Activated naive CD4-positive, alpha-beta T cell treated with anti-CD3 and anti-CD28 coated beads, Interleukin-2, amount 50 U/mL, for 16 hours (primary cell): ENCODE measurements at places on chromosomes 1 and 21.

DNA sequence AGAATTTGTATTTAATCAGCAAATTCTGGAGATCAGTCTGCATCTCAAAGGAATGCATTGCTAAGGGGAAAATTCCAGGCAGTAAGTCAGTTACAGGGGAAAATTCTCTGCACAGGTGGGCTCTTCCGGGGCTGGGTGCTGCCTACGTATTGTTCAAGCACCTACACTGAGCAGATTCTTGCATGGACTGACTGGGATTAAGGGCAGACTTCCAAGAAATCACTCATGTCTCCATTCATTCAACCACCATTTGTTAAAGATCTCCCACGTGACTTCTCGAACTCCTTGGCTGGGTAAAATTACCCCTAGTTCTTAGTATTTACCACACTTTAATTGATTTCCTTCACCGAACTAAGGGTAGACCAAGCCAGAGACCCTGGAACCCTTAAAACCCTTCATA, 28.2 kb upstream of the KCNE1 start:
- DNase-seq = no peak

DNA sequence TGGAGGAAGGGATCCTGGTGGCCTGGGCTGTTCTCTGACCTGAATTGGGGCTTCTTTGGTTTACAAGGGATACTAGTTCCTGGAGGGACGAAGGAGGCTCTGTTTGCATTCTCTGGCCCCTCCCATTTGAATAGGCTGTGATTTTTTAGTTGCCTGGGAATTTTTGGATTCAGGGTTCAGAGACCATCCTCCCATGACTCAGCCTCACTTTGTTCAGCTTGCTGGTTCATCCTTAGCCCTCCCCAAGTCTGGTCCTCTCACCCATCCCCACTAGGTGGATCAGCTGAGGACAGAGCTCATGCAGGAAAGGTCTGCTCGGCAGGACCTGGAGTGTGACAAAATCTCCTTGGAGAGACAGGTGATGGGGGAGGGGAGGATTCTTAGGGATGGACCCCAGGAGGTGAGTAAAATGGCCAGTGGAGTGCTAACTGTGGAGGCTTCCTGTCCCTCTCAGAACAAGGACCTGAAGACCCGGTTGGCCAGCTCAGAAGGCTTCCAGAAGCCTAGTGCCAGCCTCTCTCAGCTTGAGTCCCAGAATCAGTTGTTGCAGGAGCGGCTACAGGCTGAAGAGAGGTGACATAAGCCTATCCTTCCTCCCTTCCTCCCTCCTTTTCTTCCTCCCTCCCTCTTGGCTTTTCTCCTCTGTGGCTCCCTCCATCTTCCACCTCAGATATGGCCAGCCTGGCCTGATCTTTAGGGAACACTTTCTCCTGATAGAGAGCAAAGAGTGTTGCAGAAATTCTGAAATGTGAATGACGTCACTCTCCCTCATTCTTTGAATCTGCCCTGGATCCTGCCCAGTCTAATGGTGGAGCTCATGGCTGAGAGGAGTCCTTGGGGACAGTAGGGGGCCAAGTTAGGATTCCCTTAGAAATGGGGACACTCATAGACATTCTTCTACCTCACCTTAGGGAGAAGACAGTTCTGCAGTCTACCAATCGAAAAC, 4.5 kb upstream of the TUFT1 start:
- no peak for DNase-seq

GRCh38 chr1:3391711-3392110, 62.8 kb upstream of the ARHGEF16 start:
- DNase-seq = no peak

- DNase-seq = no peak
These were observed 440.9 kb upstream of the LRRC7 start for GRCh38 chr1:69126796-69127195.

GRCh38 chr1:226631229-226632000, 82.9 kb downstream of the STUM start:
- DNase-seq = no peak

GRCh38 chr1:183551924-183552323, 38.3 kb downstream of the NCF2 start:
- DNase-seq = no peak

DNA sequence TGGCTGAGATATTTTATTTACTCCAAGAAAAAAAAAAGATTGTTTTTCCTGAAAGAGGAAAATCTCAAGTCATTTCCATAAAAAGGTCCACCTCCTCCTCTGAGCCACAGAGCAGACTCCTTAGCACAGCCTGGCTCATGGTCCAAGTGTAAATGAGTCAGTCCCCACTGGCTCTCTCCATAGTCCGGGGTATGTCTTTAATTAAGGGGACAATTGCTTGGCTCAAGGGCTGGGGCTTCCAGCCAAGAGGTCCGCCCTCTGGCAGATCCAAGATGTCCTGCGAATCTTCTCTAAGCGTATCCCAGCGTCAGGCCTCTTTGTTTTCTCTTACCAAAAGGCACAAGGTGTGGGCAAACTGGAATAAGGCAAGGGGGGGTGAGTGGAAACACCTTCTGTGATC, 33.3 kb downstream of the FOXD2 start:
- DNase-seq = no peak

- no peak for DNase-seq
These were observed 11.3 kb downstream of the WNT3A start for GRCh38 chr1:228018125-228018398.

- DNase-seq = no peak
These were observed 12.4 kb upstream of the ZNF124 start for GRCh38 chr1:247184254-247184653.

GRCh38 chr1:214386747-214387146, 105.8 kb downstream of the SMYD2 start:
- no peak for DNase-seq

DNA sequence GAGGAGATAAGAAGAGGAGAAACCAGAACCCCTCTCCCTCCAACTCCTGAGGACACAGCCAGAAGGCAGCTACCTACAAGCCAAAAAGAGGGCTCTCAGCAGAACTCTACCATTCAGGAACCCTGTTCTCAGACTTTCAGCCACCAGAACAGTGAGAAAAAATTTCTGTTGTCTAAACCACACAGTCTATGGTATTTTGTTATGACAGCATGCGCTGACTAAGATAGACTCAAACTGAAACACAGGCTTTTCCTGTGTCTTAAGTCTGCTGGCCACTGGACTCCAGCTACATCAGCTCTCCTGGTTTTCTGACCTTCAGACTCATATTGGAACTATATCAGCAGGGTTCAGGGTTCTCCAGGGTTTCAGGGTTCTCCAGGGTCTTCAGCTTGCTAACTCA, 126.5 kb upstream of the TNFSF4 start:
- DNase-seq = no peak

DNA sequence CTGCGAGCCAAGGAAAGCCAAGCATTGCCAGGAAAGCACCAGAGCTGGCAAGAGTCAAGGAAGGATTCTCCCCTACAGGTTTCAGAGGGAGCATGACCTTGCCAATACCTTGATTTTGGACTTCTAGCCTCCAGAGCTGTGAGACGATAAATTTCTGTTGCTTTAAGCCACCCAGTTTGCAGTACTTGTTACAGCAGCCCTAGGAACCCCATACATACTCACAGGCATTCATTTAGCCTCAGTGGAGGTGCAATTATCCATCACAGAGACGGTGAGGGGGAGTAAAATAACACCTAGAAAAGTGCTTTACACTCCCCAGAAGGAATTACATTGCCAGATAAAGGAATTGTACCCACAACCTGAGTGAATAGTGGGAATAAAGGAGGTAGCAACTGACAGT, 167.4 kb upstream of the NFIA start:
- DNase-seq = no peak

- no peak for DNase-seq
These were observed at the start of gene CSMD2 for GRCh38 chr1:34164771-34165391. Gene CSMD2, minus strand, starts transcription at chr1:34165230. Its CDS starts 133 bp downstream, at chr1:34165097.

- no peak for DNase-seq
These were observed 230.5 kb upstream of the ZRANB2 start for GRCh38 chr1:71311376-71311775.

- DNase-seq = no peak
These were observed 196.3 kb downstream of the SETD4 start for GRCh38 chr21:35864039-35864438.

DNA sequence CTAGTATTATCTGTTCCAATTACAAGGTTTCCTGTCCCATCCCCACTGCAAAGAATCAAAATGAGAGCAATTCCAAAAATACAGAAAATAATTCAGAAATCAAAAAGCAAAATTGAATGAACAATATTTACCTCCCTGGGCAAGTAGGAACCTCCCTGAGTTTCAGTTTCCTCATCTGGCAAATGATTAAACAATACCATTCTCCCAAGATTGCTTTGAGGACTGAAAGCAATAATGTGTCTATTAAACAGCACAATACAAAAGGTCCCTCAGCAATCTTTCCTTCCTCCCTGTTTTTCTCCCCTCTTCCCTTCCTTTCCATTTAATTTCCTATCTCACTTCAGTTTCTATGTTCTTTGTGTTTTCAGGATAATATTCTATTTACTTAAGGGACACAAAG, 171.0 kb downstream of the ZC3H11B start:
- DNase-seq = no peak

- DNase-seq = no peak
These were observed 139.1 kb downstream of the FMN2 start for GRCh38 chr1:240230816-240231215.

GRCh38 chr1:94013367-94013878, 104.2 kb upstream of the GCLM start:
- no peak for DNase-seq

- DNase-seq = no peak
These were observed 31.6 kb downstream of the RGS5 start for GRCh38 chr1:163170975-163171676.

DNA sequence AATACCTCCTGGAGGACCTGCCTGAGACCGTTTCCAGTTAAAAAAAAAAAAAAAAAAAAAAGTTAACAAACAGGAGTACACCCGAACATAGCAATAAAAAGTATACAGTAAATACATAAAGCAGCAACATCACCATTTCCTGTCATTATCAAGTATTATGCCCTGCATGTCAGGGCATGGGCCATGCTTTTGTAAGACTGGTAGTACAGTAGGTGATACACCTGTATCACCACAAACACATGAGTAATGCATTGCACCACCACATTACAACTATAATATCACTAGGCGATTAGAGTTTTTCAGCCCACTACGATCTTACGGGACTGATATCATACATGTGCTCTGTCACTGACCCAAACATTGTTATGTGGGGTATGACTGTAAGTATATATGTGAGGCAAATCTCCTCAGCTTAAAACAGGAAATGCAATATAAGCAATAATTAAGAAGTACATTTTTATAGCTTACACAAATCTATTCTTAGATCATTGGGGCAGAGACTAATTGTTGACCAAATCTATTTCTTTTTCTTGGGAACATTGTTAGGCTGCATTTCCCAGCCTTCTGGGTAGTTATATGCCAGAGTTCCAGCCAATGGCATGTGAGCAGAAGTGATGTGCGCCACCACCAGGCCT, 98.1 kb downstream of the PLD5 start:
- no peak for DNase-seq

DNA sequence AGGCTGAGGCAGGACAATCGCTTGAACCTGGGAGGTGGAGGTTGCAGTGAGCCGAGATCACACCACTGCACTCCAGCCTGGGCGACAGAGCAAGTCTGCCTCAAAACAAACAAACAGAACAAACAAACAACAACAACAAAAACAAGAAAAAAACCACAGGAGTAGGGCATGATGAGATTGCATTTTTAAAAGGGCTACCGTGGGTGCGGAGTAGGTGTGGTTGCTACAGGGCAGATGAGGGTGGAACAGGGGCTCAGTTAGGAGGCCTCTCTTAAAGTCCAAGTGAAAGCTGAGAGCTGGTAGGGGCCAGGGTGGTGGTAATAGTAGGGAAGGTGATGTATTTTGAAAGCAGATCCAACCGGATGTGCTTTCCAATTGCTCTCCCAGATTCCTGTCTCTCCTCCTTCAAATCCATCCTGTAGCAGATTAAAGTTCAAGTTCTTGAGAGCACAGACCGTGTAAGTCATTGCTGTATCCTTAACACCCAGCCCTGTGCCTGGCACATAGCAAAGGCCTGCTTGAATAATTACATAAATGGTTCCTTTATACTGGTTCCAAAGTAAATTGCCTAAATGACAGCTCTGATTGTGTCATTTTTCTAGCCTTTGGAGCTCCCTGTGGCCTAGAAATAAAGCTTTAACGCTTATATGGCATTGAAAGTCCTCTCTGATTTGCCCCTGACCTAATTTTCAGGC, 4.2 kb upstream of the LINGO4 start:
- no peak for DNase-seq

DNA sequence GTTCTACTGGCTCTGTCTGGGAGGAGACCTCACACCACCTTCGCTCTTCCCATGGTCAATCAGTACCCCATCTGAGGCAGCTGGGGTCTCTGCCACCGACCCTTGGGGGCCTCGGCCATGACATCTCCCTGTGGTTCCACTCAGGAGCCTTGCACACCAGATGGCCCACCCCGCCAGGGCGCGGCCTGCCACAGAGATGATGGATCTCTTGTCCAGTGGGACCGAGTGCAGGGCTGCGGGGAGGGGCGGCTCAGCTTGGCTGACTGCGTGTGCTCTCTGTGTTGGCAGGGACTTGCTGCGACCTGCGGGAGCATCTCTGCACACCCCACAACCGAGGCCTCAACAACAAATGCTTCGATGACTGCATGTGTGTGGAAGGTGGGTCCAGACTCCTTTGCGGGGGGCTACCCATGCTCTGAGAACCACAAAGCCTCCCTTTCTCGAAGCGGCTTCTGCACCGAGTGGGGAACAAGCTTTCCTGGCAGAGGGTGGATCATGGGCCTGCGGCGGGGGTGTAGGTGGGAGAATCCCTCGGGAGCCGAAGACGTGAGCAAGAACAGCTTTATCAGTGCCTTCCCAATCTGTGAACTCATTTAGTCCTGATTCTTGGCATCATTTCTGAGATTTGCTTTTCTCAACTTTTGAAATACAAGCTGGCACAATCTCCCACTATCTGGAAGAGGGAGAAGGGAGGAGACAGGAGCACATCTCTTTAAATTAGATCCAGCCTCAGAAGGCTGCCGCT, 20.9 kb upstream of the AGTRAP start:
- DNase-seq = no peak

GRCh38 chr1:210257698-210258529, 25.3 kb downstream of the SERTAD4 start:
- DNase-seq = no peak

GRCh38 chr1:101898137-101898536, 98.6 kb downstream of the OLFM3 start:
- DNase-seq = no peak

DNA sequence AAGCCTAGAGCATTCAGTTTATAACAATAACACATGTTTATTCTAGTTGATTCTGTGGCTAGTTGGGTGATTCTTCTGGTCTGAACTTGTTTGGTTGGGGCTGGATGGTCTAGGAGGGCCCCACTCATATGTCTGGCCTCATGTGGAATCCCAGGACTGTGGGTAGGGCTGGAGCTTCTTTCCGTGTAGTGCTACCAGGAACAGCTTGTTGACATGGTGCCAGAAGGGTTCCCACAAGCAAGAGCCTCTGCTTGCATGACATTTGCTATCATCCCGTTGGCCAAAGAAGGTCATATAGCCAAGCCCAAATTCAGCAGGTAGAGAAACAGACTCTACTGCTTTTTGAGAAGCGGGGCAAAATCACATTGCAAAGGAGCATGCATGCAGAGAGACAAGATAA, 67.6 kb upstream of the PPP2R5A start:
- no peak for DNase-seq

- no peak for DNase-seq
These were observed 80.6 kb upstream of the RAVER2 start for GRCh38 chr1:64664299-64664698.

- no peak for DNase-seq
These were observed 56.2 kb downstream of the BTBD8 start for GRCh38 chr1:92136341-92136740.

- DNase-seq = no peak
These were observed 3.3 kb upstream of the B4GALT3 start for GRCh38 chr1:161180639-161181038.
